ENCODE measurements at places on chromosomes 11 and 22. TPM values are rescaled to one million over a fixed set of nuclear protein-coding genes. Genes with fewer than 3 reads are reported as not detected.

The CARD18 gene
- total RNA-seq, result 12.9 TPM

The APOL3 gene
- 39.2 TPM for total RNA-seq

The MED19 gene
- 25.5 TPM for total RNA-seq

The MPPED1 gene
- 0.80 TPM for total RNA-seq

- no peak for DNase-seq
Measured at GRCh38 chr11:77269484-77270123, 31.9 kb downstream of the GDPD4 start.

DNA sequence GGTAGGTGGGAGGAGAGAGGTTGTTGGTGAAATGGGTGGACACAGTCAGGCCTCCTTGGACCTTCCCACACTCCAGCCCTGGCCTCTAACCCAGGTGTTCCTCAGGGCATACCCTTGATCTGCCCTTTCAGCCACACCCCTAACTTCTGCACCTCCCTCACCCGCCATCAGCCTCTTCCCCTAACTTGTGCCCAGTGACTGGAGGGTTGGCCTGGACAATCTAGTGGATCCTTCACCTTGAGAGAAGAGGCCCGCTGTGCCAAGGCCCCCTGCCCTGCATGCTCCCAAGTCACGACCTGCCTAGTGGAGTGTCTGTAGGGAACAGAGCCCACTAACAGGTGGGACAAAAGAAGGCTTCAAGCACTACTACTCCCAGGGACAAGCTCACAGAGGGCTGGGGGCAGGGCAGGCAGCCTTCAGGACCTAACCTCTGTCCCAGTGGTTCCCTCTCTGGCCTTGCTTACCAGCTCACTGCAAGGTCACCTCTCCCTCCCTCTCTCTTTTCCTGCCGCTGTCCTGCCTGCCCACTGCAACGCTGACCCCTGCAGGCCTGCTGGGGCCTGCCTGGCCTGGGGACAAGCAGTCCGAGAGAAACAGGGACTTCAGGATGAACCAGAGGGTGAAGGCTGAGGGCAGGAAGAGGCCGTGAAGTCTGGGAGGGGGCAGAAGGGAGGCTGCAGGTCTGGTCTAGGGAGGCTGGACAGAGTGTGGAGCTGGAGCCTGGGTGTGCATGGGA is 3.3 kb downstream of the SYT7 start:
- no peak for DNase-seq

GRCh38 chr11:111944139-111944538 is 7.0 kb downstream of the DIXDC1 start:
- DNase-seq, result no peak

DNA sequence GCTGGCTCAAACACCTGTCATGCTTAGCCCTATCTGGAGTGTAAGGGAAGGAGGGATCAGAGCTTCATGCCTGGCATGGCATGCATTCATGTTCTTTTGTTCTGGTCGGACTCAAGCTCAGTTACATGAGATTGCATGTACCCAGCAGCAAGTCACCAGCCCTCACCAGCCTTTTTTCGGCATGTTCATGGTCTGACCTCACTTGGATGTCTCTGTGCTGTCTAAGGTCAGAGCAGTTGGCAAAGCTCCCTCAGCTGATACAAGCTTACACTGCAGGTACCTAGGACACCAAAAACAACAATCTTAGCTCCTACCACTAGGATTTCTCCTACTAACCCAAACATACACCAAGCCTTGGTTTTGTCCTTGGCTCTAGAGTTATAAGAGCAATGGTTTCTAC is 152.6 kb downstream of the BARX2 start:
- no peak for DNase-seq

DNA sequence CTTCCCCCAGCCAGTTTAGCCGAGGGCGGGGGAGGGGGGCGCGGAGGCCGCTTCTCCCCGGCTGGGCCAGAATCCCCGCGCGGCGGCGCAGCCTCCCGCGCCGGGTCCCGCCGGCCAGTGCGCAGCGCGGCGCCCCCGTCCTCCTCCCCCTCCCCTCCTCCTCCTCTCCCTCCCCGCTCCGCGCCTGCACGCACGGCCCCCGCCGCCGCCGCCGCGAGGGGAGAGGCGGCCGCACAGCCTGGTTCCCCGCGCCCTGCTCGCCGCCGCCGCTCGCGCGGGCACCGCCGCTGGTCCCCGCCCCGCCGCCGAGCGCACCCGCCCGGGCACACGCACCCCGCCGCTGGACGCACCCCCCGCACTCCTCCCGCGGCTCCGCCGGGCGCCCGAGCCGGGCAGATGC is at the start of gene FLRT1:
Gene FLRT1 (plus strand): TSS at position 356 of the 400 bp plus-strand sequence. CDS start 80,337 bp downstream, outside the sequence.
- no peak for DNase-seq

DNA sequence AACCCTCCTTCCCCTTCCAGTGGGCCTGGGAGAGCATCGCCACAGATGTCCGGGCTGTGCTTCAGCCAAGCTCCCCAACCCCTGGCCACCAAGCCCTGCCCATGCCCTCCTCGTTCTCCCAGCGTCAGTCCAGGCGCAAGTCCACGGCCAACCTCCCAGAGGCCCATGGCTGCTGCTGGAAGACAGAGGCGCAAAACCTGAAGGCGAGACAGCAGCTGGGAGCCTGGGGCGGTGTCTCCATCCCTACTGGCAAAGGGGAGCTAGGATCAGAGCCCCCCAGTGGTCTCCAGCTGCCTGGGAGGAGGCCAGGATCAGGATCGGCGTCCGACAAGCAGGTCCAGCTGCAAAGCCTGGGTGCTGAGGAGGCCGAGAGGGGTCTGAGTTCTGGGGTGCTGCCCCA is 1.9 kb downstream of the TSGA10IP start:
- no peak for DNase-seq

DNA sequence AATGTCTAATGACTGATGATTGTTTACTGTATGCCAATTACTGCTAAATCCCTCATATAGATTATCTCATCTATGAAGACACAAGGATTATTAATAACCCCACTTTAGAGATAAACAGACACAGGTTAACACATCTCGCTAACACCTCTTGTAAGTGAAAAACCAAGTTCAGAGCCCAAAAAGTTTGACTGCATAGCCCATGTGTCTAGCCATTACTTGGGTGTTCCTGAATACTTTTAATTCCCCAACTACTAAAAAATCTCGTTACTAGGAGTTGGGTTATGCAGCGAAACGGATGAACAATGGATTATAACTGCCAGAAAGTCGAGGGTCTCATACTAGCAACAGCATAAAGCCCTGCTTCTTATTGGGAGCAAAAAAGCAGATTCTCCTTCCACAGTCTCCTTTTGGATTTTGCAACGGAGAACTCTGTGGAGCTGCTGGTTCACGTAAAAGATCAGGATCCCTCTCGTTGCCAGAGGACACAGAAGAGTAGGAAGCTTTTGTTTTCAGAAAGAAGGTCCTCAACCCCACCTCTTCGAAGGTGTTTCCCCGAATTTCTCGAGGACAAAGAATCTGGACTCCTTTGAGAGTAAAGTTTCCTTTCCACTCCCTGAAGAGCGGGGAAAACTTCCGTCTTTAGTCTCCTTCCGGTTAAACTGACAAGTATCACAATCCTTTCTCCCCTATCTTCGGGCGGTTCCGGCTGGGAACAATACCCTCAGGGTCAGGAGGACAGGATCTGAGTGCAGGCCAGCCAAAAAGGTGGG is 979 bp downstream of the ZBED5 start:
- DNase-seq, result no peak

- no peak for DNase-seq
Measured at GRCh38 chr11:35751664-35752061, 89.1 kb downstream of the TRIM44 start.

DNA sequence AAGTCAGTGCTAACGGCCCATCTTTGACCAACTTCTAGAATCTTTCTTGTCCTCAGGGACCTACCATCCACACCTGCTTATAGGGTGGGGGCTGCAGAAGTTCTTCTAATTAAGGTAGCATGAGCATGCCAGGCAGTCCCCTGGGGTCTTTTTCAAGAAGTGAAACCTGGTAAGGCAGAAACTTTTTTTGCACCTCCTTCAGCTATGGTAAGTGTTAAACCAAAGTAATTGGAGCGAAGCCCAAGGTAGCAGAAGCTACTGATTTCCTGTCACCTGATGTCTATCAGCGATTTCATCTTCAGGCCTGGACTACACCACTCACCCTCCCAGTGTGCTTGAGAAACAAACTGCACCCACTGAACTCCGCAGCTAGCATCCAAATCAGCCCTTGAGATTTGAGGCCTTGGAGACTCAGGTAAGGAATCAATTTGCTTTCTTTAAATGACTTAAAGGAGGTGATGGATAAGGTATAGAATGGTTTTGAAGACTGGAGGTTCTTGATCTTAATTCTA is at the start of gene MS4A1:
Gene MS4A1 (plus strand): TSS at position 317 of the 512 bp plus-strand sequence. CDS start 6,528 bp downstream, outside the sequence.
- no peak for DNase-seq

GRCh38 chr11:12377106-12377823 is at the start of gene PARVA:
Gene PARVA, plus strand, starts transcription at chr11:12377571. Its CDS starts 77 bp downstream, at chr11:12377648.
- peak; percentile 93 for DNase-seq

DNA sequence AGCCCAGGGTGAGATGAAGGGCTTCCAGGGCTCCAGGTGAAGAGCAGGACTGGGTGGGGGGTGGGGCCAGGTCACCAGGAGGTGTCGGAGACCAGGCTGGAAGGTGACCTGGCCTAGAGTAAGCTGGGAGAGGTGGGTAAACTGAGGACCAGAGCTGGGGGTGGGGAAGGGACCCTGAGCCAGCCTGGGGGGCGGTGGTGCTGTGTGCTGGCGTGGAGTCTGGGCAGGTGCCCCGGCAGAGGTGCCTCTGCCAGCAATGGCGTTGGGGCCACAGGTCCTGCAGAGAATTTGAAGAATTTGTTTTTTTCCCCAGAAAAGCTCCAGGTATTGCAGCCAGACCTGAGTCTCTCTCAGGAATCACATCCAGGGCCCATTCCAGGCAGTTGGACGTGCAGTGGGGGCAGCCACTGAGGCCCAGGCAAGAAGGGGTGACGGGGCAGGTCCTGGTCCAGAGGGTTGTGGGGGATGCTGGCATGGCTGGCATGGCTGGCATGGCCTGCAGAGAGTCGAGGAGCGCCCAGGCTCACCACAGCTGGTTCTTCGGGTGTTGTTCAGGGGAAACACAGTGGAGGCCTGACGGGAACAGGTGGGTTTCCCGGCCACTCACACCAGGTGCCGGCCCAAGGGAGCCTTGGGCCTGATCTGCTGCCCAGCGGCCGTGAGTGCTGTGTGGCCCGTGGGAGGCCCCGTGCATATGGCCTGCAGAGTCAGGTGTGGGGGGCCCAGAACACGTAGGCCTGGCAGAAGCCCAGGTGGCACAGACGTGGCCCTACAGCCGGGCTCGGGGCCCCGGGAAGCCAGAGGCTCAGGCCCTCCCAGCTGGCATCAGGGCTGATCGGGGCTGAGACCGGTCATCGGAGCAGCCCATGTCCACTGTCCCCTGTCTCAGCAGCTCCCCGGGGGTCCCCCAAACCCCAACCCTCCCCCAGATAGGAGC is 6.4 kb upstream of the MUC6 start:
- no peak for DNase-seq
